ENCODE measurements at places on chromosomes 6 and 20.
A peak's percentile ranks its signal among the peaks of the same experiment; 100 is the strongest.

DNA sequence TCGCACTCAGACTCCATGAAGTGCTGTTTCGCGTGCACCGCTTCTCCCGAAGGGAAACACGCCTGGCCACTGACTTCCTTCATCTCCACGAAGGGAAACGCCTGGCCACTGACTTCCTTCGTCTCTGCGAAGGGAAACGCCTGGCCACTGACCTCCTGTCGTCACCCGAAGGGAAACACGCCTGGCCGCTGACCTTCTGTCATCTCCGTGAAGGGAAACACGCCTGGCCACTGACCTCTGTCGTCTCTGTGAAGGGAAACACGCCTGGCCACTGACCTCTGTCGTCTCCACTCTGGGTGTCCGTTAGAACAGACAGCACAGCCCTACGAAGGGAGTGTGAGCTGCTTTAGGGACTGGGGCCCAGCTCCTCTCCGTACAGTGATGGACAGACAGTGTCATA, 17.1 kb upstream of the ADRM1 start:
- DNase-seq = no peak

- no peak for DNase-seq
Observed at GRCh38 chr20:35611482-35611881, 4.1 kb upstream of the SPAG4 start.

- DNase-seq = no peak
Observed at GRCh38 chr6:21871831-21872230, 278.3 kb downstream of the SOX4 start.

- DNase-seq = peak; percentile 81
Observed at GRCh38 chr6:40937491-40937890, 101.5 kb downstream of the UNC5CL start.

- no peak for DNase-seq
Observed at GRCh38 chr6:169972101-169972651, 220.8 kb downstream of the ERMARD start.

DNA sequence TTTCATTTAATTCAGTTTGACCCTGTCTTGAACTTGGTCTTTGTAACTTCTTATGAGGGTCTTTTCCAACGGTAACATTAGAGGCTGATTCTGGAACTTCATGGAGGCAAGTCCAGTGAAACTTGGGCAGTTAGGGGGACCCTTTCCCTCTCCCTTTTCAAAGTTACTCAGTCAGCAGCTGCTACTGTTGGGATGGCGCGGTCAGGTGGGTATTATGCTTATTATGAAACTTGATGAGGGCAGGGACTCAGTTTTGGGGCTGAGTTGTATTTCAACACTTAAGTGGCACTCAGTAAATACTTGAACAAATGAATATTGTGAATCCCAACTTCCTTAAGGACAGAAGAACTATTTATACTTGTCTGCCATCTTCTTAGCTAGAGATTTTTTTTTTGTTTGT, 20.8 kb downstream of the TOP1 start:
- DNase-seq = no peak

DNA sequence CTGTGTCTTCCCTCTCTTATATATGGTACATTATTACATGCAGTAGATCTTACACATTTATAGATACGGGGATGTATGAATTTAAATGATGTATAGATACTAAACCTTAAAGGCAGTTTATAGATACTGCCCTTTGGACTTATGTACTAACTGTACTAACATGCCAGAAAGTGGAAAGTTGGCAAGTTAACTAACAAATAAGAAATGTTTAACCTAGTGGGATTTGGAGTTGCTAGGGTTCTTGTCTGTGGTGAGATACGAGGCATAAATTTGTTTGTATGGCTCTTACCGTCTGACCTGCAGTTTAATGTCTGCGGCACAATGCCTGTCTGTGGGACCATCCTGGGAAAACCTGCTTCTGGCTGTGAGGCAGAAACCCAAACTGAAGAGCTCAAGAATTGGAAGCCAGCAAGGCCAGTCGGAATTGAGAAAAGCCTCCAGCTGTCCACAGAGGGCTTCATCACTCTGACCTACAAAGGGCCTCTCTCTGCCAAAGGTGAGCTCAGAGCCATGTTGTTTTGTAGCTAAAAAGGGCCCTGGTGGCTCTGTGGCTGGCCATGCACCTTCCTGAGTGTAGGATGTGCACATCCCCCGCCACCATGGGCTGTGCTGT, 62.9 kb upstream of the SLC22A1 start:
- no peak for DNase-seq

- DNase-seq = no peak
Observed at GRCh38 chr20:31682352-31682751, 40.3 kb downstream of the BCL2L1 start.

- DNase-seq = no peak
Observed at GRCh38 chr6:145850671-145851070, 36.1 kb upstream of the FBXO30 start.

GRCh38 chr20:13784271-13784892, 337 bp downstream of the ESF1 start:
- no peak for DNase-seq

DNA sequence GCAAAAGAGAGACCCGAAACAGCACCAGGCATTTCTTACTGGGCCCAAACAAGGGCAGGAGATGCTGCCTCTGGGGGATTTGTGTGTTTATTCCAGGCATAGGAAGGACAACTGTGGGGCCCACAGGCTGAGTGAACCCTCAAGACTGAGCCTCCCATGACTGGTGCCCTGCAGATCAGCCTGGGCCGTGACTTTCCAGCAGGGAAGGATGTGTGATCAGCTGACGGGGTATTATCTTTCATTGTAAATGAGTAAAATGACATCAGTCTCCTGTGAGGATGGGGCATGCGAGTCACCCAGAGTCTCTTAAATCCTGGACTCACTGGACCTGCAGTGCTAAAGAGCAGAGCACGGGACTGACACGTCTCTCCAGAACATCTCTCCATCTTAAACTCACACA, 3.9 kb upstream of the TEAD3 start:
- peak; percentile 43 for DNase-seq

GRCh38 chr6:63563235-63563634, 9.0 kb upstream of the LOC128125822 start:
- no peak for DNase-seq

GRCh38 chr20:25076731-25077609, 5.0 kb downstream of the VSX1 start:
- peak; percentile 36 for DNase-seq

GRCh38 chr20:47432834-47433210, 68.9 kb upstream of the NCOA3 start:
- DNase-seq = no peak

DNA sequence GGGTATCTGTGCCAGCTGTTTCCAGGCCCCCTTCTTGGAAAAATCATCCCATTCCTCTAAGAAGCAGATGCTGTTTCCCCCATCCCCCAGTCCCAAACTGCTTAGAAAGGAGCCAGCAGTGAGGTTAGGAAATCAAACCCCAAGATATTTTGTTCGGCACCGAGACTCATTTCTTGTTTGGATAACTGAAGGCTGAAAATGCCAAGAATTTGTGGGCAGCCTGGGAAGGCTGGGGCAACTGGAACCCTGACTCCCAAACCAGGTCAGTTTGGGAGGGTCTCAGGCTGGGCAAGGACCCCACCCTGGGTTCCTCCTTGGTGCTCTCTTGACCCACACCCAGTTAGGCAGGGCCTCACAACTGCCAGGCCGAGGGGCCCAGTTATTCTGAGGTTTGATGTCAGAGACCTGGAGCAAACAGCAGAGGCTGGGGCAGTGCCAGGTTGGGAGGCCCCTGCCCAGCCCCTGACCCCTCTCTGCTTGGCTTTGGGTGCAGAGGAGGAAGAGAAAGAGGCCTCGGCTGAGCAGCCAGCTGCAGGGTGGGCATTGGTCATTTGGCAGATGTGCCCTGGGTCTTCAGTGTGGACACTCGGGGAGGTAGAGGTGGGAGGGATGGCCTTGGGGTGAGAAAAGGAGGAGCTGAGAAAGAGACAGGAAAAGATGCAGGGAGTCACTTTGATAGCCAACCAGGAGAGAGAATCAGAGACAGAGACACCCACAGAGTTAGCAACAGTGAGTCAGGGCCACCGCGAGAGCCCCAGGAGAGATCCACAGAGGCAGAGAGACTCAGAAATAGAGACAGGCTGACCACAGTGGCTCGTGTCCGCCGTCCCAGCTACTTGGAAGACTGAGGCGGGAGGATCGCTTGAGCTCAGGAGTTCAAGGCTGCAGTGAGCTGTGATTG, 5.0 kb downstream of the ANGPT4 start:
- peak; percentile 61 for DNase-seq

DNA sequence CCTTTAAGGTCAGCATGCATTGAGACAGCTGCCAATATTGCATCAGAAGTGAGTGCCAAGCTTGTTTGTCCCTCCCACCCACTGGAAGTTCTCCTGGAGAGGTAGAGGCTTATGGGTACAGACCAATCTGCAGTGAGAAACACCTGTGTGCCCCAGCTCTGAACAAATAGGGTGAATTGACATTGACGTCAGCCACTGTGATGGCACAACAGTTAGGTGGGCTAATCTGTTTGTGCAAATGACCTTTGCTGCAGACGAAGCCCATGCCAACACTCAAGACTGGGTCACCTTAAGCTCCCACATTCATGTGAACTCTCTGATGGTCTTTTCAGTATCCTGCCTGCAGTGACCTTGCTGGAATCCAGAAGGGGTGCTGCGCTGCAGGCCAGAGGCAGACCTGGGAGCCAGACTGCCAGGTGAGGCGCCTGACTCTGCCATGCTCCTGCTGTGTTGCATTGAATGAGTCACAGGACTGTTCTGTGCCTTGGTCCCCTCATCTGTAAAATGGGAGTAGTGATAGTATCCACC, 99.9 kb downstream of the ALDH8A1 start:
- no peak for DNase-seq

GRCh38 chr6:25478973-25479372, 173.0 kb upstream of the SCGN start:
- no peak for DNase-seq

GRCh38 chr6:158023597-158023939, 41.9 kb downstream of the SYNJ2 start:
- no peak for DNase-seq

GRCh38 chr20:63708301-63709148, 686 bp downstream of the ZGPAT start:
- DNase-seq = no peak

- no peak for DNase-seq
Observed at GRCh38 chr6:13769655-13770053, 44.7 kb downstream of the MCUR1 start.

GRCh38 chr6:159062564-159062945, 17.8 kb upstream of the TAGAP start:
- no peak for DNase-seq

- no peak for DNase-seq
Observed at GRCh38 chr20:56629464-56630085, 469 bp downstream of the TFAP2C start.

GRCh38 chr6:88367248-88367647, 201.1 kb upstream of the CNR1 start:
- DNase-seq = no peak

DNA sequence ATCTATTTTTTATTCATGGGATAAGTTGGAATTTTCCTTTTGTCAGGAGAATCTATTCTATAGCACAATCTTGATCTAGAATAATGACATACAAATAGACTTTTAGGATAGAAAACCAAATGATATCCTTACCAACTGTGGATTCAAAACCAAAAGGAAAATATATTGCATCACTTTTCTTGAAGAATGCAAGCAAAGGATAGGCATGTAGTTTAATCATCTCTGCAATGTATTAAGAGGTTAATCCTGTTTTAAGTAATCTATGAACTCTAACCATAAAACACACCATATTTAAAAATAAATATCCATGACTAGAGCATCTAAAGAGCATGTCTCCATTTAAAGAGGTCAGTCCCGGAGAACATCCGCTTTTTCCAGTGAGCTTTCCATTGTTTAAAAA, 106.7 kb upstream of the CNKSR3 start:
- DNase-seq = peak; percentile 12

DNA sequence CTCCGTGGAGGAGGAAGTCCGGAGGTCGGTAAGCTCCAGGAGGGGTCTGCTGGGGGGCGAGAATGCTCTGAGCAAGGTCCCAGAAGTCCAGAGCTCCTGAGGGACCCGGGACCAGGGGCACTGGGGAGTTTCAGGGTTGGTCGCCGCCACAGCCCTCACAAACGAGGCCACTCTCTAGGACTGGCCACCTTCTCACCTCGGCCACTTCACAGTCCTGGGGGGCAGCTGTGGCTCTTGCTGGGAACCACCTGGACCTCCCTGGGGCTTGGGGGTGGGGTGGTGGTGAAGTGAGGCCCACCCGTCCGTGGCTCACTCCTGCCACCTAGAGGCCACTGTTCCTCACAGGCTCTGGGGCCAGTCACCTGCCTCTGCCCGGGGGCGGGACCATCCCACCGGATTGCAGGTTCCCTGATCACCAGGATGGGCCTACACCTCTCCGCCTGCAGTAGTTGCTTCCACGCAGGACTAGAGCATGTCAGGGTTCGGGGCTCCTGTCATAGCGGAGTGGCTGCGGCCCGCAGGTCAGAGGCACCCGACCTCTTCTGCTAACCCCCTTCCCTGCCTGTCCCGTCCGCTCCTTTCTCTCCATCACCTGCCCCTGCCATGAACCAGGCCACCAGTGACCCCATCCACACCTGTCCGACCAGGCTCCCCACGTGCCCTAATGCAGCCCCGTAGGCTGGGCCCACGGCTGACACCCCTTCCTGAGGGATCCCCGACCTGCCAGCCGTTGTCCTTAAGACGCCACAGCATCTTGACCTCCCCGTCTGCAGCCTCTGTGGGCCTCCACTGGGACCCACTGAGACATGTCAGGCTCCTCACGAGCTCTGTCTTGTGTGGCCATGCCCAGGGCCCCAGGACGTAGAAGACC, 5.1 kb upstream of the TCEA2 start:
- peak; percentile 40 for DNase-seq

DNA sequence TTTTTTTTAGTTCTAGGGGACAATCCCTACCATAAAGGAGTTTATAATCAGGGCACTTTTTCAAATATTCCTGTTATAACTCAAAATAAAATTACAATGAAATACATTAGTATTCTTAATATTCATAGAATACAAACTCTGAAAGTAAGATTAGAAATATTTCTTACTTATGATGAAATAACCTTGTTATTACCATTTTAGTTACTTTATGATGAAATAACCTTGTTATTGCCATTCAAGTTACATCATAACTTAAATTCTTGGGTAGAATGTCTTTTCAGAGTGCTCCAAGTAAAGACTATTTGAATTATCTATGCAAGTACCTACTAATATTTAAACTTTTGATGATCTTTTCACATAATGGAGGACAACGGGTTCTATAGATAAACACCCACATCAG, 43.2 kb downstream of the PACRG start:
- no peak for DNase-seq

- no peak for DNase-seq
Observed at GRCh38 chr6:111921103-111921502, 47.9 kb upstream of the FYN start.

GRCh38 chr6:111583986-111584385, 21.7 kb downstream of the TRAF3IP2 start:
- no peak for DNase-seq

- no peak for DNase-seq
Observed at GRCh38 chr20:32651537-32651936, 22.2 kb downstream of the C20orf203 start.

GRCh38 chr6:34900321-34901031, 11.4 kb downstream of the ANKS1A start:
- no peak for DNase-seq

- DNase-seq = no peak
Observed at GRCh38 chr6:29626948-29627754, 5.8 kb downstream of the GABBR1 start.

- DNase-seq = no peak
Observed at GRCh38 chr20:33490934-33491656, 1.2 kb downstream of the CBFA2T2 start.

All from AG10803 (cell line).